ENCODE measurements at places on chromosomes 12 and 14.

DNA sequence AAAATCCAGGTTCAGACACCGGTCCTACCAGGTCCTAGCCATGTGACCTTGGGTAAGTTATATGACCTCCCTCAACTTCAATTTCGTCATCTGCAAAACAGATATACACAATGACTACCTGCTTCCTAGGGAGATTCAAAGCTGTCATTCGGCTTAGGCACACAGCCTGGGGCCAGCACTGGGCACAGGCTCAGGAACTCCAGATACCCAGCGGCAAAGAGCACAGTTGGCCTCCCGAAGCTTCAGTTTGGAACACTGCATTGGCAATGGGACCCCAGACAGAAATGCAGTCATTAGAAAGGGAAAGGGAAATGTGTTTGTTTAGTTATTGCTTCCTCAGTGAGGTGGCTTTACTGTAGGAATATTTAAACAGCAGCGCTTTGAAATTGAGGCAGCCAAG, 11.4 kb downstream of the PLEKHG6 start:
- DNase-seq, result no peak

- DNase-seq, result peak; percentile 38
Measured at GRCh38 chr12:24414480-24414879, 465.0 kb upstream of the SOX5 start.

DNA sequence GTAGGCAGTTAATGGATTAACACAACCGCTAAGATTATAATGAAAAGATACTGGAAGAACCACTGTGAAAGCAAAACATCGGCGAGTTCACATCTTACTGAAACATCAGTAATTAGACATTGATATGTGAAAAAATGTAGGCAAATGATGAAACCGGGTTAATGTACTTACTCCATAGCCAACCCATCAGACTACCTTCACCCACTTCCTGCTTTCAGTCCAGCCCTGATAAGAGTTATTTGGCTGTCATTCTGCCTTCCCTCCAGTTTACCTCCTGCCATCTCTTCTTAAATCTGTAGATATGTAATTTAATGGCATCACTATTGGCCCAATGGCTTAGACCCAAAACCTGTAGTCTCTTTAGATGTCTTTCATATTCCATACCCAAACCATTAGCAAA, 46.0 kb upstream of the LGR5 start:
- no peak for DNase-seq

- no peak for DNase-seq
Measured at GRCh38 chr12:59941461-59941860, 345.6 kb downstream of the SLC16A7 start.

- DNase-seq, result peak; percentile 47
Measured at GRCh38 chr12:95181103-95181502, 36.2 kb downstream of the FGD6 start.

- no peak for DNase-seq
Measured at GRCh38 chr14:21891921-21892320, 218.3 kb upstream of the OR4E1 start.

- peak; percentile 28 for DNase-seq
Measured at GRCh38 chr12:101552277-101552676, 42.5 kb upstream of the MYBPC1 start.

- DNase-seq, result no peak
Measured at GRCh38 chr14:100777366-100777817, 48.5 kb upstream of the MEG3 start.

GRCh38 chr12:67562513-67563287, 85.8 kb upstream of the DYRK2 start:
- DNase-seq, result no peak
